H1 (cell line): ENCODE measurements at places on chromosomes 7 and 10.
A peak's percentile ranks its signal among the peaks of the same experiment; 100 is the strongest.

DNA sequence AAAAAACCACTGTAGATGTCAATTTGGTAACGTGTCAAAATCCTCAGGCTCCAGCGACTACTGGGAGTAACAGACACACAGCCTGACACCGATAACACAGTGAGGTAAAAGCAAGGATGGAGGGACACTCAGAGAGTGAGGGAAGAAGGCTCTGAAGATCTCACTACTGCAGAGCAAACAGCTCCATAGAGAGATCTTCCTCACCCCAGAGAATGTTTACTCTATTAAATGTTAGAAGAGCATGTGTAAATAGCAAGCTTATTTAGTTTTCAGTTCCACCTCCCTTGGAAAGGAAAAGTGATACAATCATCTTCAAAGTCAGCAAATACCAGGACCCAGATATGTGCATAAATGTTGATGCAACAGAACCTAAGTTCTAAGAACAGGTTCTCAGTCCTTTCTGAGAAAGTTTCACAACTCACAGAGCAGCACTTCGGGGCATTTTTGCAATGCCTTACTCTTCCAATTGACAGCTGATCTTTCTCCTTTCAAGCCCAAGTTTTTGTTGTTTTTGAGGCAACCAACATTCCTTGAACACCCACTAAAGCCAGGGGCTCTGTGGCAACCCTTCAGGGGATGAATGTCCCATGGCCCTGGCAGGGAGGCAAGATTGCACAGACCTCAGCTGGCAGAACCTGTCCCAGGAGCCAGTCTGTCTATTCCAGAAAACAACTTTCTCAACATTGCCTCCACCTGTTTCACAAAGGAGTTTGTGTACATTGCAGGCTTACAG is 177.4 kb downstream of the SFMBT2 start:
- DNase-seq, result no peak

DNA sequence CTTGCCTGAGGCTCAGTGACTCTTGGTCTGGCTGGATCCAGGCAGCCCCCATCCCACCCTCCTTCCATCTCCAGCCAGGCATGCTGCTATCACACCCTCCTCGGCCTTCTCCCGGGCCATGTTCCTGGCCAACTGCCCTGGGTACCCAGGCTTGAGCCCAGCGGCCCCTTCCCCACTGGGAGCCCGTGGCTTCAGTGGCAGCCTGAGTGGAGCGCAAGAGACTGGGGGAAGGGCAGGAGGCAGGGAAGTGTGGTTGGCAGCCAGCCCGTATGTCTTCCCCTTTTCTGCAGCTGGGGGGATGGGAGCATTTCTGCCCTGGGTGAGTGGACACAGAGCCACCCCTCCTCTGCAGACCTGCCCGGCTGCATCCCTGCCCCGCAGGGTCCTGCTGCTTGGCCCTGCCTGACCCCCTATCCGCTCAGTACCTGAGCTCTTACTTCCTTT is 148.5 kb downstream of the ARHGAP22 start:
- peak; percentile 46 for DNase-seq

- no peak for DNase-seq
Observed at GRCh38 chr7:16669581-16669980, 23.6 kb downstream of the BZW2 start.

DNA sequence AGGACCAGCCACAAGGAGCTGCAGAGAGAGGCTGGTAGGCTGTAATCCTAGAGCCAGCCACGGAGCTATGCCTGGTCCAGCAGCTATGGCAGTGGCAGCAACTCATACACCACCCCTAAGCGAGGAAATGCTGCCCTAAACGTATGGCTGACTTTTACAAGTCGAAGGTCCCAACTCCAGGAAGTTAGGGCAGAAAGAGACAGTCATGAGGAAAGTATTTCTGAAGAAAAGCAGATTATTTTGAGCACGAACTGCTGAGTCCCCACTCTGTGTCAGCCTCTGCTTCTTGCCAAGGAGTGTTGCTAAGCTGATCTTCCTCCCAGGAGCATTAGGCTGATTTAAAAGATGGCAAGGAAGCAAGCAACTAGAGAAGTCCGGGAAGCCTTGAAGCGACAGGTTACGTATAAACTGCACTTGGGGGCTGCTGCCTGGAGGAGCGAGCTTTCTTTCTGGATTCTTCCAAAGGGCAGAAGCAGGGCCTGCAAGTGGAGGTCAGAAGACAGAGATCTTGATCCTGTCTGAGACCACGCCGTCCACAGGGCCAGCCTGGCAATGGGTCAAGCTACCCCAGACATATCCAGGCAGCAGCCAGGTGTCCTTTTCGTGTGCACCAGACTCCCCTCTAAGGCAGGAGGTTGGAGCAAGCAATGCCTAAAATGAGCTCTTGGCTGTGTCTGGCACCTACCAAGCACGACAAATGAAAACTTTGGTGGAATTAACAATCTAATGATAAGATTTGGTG is 39.4 kb downstream of the PLXNA4 start:
- DNase-seq, result no peak

GRCh38 chr10:78053211-78053868 is 19.7 kb downstream of the RPS24 start:
- no peak for DNase-seq

GRCh38 chr7:17623546-17624185 is 316.6 kb downstream of the SNX13 start:
- no peak for DNase-seq

GRCh38 chr7:25359471-25360059 is 131.3 kb upstream of the NPVF start:
- DNase-seq, result no peak

DNA sequence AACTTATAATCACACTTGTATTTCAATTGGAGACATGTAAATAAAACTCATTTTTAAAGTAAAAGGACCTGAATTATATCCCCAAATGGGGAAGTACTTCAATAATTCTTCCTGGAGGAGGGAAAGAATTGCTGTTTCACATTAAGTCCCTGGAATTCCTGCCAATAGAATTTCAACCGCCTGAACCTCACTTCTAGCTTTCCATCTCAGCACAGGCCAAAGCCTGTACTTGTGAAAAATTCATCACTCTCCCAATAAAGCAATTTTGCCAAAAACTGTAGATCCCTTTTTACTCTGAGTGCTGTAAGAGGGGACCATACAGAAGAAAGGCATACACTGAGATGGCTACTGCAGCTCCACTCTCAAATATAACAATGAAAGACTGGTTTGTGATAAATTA is 54.8 kb downstream of the CADPS2 start:
- no peak for DNase-seq

DNA sequence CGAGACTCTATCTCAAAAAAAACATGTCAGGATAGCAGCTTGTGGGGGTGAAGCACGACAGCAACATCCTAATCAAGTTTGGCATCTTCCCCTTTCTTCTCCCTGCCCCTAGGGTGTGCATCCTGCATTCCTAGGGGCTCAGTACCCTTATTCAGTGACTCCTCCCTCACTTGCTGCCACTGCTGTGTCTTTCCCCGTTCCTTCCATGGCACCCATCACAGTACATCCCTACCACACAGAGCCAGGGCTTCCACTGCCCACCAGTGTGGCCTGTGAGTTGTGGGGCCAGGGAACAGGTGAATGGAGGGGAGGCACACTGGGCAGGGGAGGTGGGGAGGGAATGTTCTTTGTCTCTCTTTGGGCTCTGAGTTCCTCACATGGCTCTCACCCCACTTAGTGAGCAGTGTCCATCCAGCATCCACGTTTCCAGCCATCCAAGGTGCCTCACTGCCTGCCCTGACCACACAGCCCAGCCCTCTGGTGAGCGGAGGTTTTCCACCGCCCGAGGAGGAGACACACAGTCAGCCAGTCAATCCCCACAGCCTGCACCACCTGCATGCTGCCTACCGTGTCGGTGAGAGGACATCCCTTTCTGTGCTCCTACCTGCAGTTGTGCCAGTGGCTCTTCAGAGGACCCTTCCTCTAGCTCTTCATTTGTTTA is 11.4 kb downstream of the NDST2 start:
- no peak for DNase-seq

- DNase-seq, result peak; percentile 65
Observed at GRCh38 chr7:1027242-1028043, 16.9 kb upstream of the GPR146 start.

GRCh38 chr10:133062085-133062484 is 25.6 kb upstream of the ADGRA1 start:
- DNase-seq, result no peak

GRCh38 chr7:134016223-134016941 is 110.8 kb upstream of the LRGUK start:
- no peak for DNase-seq

DNA sequence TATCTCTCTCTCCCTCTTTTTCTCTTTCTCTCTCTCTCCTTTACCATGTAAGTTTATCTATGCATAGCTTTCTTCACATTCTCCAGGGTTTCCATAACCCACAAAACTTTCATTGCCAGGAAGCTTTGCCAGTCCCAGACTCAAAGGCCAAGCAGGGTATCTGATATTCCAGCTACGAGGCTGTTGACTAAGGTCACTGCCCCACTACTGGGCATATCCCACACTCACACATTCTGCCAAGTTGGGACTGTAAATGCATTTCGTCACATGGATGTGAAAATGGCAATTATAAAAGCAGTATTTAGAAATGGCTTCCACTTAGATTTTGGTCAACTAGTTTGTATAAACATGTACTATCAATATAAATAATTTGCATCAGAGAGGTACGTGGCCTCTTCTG is 43.3 kb upstream of the SEPTIN7 start:
- DNase-seq, result no peak

- DNase-seq, result no peak
Observed at GRCh38 chr10:5658871-5659618, 7.3 kb downstream of the ASB13 start.

- DNase-seq, result no peak
Observed at GRCh38 chr7:64515781-64516180, 47.1 kb downstream of the ZNF680 start.

DNA sequence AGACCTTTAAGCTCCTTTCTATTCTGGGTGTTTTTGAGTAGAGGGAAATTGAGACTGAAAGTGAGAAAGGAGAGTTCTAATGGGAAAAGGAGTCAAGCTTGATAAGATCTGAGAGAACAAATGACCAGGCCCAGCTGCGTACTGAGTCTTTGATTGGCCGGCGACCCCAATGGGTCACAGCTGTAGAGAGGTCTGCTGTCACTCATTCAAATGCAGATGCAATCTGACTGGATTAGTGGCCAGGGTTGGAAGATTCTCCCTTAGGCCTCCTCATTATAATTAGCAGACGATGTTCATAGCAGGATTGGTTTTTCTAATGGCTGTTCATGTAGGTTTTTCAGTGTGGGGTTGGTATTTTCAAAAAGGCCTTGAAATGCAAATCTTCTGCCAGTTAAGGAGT is 127.2 kb upstream of the SLC25A13 start:
- no peak for DNase-seq

GRCh38 chr10:130220251-130221185 is 84.3 kb downstream of the GLRX3 start:
- DNase-seq, result no peak

DNA sequence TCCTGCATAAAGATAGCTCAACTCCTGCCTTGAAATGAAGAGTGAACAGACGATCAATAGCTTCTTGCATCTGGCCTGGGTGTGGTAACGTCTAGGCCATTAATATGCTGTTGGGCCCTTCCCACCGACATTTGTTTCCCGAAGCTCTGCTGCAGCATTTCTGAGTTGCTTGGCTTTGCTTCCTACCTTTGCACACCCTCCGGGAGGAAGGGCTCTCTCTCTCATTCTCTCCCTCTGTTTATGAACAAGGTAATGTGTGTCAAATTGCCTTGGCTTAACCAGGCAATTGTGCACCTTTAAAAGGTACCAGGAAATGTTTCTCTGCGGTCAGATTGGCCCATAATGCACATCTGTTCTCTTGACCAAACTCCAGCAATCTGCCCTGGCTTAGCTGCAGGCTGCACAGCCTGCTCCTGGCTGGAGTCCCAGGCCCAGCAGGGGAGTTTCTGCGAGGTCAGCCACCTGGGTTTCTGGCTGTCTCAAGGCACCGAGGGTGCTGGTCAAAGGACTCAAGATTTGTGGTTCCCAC is 223.7 kb downstream of the SNX10 start:
- no peak for DNase-seq

GRCh38 chr7:7384228-7384627 is 151.4 kb downstream of the COL28A1 start:
- no peak for DNase-seq

DNA sequence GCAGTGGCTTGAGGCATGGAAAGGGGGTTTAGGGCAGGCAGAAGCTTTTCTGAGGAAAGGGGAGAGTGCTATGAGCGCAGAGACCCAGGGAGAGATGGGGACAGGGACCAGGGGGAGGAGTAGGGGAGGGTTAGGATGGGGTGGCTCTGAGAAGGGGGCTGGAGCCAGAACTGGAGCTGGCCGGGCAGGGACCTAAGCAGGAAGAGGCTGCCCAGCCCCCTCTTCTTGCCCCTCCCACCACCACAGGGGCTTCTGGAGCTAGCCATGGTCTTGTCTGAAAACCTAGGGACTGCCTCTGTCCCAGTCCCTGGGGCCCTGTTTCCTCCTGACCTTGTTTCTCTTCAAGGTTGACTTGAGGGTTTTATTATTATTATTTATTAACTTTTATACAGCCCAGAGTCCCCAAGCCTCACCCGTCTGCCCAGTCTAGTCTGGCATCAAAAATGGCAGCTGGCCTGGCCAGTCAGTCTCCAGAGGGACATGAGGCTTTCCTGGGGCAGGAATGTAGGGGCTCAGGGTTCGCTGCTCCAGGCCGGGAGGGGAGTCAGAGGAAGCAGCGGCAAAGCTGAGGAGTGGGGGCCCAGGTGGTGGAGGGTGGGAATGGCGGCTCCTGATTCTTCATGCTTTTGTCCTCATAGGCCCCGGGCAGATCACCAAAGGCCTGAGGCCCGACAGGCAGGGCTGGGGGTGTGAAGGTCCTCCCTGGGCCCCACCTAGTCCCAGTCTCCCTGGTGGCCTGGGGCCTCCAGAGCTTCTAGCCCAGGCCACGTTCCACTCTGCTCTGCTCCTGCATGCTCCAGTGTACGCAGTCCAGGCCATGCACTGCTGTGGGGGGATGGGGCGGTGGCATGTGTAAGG is 5.7 kb downstream of the TRIM8 start:
- DNase-seq, result no peak

- no peak for DNase-seq
Observed at GRCh38 chr10:124903111-124903510, 38.8 kb upstream of the ZRANB1 start.

DNA sequence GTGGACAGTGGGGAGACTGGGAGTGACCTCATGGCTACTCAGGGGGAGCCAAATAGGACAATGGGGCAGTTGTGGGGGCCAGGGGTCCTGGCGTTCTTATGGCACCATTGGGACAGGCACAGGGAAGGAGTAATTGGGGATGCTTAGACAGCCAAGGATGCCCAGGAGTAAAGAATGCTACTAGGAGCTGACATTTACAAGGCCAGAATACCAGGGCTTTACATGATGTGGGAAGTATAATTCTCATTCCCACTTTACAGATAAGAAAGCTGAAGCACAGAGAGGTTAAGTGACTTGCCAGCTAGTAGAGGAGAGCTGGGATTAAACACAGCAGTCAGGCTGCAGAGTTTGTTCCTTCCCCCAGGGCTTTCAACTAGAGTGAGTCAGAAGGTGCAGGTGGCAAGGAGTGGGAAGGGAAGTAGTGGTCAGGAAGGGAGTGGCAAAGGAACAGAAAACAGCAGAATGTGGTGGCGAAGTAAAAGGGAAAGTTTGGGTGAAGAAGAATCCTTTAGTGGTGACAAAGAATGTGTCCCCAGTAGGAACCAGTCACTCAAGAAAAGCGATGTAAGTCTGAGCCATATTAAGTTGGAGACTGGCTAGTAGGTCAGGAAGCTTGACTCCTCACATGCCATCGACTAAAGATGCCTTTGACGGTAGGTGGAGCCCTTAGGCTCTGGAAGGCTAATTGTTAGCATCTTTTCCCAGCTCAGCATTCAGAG is 32.8 kb downstream of the CPVL start:
- DNase-seq, result peak; percentile 27

GRCh38 chr10:113445736-113446135 is 107.1 kb upstream of the HABP2 start:
- no peak for DNase-seq

- DNase-seq, result no peak
Observed at GRCh38 chr7:135939261-135939812, 37.8 kb downstream of the MTPN start.
